ENCODE measurements at places on chromosomes 12 and 14.
A peak's percentile ranks its signal among the peaks of the same experiment; 100 is the strongest.

DNA sequence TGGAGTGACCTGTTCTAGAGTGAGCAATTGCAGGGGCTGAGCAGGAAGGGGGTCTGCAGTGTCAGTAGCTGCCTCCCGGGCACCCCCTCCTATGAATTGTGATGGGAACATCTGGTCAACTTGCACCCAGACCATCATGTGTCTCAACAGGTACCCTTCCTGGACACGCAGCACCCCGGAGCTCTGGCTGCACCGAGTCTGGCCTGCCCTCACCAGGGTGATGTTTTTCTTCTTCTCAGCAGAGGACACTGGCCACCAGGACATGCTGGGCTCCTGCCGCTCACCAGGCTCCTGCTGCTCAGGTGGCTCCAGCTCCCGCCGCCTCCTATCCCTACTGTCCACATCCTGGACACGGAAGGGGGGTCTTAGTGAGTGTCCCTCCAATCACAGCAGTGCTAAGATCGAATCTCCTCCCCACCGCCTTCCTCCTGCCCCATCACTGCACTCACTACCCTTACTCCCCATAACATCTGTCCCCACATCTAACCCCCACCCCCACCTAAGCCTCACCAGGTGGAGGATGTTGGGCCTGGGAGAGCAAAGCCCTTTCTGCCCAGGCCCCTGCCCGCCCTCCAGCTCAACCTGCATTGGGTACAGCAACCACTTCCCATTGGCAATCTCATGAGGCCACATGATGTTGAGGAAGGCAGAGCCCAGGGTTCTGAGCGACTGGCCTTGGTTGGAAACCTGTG, 14.9 kb downstream of the ITGA7 start:
- no peak for ATAC-seq

GRCh38 chr14:68297876-68298468, 478.4 kb downstream of the RAD51B start:
- ATAC-seq, result no peak

- peak; percentile 61 for ATAC-seq
These were observed 144.6 kb downstream of the GCH1 start for GRCh38 chr14:54758041-54758440.

- ATAC-seq, result no peak
These were observed 232.2 kb downstream of the EMP1 start for GRCh38 chr12:13428538-13429265.

DNA sequence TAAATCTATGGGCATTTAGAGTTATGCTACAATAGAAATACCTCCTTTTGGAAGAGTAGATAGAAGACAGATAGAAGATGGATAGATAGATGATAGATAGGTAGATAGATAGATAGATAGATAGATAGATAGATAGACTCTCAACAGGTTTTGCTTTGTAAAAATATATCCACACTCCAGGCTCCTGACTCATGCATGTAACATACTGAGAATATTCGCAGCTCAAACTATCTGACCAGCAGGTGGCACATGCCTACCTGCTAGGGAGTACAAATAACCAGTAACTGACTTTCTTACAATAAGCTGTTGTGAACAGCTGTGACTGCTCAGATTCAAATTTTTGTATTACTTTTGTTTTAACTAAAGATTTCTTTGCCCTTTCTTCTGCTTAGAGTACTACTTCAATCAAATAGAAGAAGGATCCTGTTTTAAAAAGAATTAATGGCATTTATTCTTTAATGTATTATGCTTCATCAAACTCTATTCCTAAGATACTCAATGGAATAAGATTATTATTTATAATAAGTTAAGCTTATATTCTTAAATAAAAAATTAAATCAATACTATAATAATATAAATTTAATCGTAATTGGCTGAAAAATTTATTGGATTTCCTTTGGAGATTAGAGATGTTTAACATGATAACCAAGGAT, 15.8 kb upstream of the CPNE8 start:
- peak; percentile 82 for ATAC-seq

- no peak for ATAC-seq
These were observed 383.2 kb upstream of the ATP2B1 start for GRCh38 chr12:90091809-90092208.

- ATAC-seq, result peak; percentile 12
These were observed 16.4 kb upstream of the RNASE4 start for GRCh38 chr14:20667957-20668356.

GRCh38 chr12:117334855-117335587, 26.4 kb downstream of the NOS1 start:
- ATAC-seq, result peak; percentile 26

DNA sequence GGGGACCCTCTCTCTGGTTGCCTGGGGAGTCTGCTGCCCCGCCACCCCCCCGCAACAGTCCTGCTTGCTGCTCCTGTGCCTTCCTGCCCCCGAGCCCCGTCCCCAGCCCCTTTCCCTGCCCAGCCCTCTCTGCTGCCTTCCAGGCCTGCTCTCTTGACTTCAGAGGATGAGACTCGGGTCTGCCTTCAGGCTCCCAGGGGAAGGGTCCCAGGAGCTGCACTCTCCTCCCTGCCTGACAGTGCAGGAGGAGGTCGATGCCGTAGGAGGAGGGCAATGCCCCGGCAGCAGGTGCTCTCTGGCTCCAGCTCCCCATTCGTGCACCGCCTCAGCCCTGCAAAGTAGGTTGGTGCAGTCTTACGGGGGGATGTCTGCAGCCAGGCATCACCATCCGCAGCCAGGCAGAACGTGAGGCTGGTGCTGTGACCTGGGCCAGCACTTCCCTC, 185.1 kb upstream of the C14orf180 start:
- no peak for ATAC-seq

DNA sequence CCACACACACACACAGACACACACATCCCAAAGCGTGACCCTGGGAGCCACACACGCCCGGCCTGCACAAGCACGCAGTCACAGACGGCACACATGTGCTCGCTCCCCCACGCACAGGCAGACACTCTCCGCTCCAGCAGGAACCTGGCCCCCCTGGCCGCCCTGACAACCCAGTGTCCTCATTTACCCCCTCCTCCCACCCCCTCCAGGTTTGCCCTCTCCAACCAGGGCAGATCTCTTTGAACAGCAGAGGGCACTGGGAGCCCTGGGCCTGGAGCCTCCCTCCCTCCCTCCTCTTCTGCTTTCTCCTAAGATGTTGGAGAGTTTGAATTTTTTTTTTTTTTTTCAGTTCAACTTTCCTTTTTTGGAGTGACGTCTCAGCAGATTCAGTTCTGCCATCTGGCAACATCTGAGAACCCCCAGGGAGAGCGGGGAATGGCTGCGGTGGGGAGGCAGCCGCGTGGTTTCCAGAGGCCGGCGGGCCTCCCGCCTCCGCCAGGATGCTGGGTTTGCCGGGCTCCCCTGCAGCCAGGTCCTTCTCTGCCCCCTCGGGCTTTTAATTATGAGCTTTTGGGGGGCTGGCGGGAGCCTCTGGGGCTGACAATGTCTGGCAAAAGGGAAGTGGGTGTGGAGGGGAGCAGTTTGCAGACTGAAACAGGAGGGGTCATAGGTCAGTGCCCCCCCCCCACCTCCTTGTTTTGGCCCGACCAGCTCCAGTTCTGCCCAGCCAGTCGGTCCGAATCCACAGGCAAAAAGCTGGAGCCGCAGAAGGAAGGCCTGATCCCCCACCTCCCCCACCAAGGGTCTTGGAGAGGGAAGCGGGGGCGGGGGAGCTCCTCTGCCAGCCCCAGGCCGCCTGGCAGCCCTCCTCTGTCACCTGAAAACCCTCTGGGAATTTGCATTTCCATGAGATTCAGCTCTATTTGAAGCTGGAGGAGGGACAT, 1.3 kb upstream of the NCOR2 start:
- peak; percentile 29 for ATAC-seq

DNA sequence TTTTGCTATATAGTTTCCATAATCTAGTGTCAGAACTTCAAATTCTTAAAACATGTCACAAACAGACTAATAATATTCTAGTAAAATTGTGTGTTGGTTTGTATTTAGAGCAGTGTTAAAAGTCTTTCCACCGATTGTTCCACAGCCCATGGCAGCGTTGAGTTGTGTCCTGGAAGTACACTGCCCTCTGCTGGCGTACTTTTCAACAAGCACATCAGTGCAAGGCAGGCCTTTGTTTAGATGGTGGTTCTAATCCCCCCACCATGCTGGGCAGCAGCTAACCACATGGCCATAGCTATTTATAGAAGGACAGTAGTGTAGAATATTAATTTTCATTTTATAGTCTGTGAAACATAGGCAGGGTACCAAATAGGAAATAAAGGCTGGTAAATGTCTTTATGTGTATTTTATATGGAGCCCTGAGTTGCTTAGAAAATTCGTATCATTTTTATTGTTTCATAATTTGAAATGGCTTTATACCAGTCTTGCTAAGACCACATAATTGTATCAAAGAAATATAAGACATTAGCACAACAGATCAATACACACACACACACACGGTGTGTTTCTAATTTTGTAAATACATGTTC, 235.4 kb downstream of the SEC23A start:
- ATAC-seq, result peak; percentile 82

- ATAC-seq, result no peak
These were observed 1030.4 kb downstream of the TMEM121 start for GRCh38 chr14:106556665-106557289.

DNA sequence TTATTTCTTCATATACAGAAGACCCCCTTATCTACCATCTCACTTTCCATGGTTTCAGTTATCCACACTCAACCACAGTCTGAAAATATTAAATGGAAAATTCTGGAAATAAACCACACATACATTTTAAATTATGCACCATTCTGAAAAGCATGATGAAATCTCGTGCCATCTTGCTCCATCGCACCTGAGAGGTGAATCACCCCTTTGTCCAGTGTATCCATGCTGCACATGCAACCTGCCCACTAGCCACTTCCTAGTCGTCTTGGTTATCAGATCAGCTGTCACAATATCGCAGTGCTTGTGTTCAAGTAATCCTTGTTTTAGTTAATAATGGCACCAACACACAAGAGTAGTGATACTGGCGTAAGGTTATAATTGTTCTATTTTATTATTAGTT, 145.7 kb downstream of the C12orf42 start:
- no peak for ATAC-seq

- no peak for ATAC-seq
These were observed 636.4 kb downstream of the SLC16A7 start for GRCh38 chr12:60231976-60232907.

DNA sequence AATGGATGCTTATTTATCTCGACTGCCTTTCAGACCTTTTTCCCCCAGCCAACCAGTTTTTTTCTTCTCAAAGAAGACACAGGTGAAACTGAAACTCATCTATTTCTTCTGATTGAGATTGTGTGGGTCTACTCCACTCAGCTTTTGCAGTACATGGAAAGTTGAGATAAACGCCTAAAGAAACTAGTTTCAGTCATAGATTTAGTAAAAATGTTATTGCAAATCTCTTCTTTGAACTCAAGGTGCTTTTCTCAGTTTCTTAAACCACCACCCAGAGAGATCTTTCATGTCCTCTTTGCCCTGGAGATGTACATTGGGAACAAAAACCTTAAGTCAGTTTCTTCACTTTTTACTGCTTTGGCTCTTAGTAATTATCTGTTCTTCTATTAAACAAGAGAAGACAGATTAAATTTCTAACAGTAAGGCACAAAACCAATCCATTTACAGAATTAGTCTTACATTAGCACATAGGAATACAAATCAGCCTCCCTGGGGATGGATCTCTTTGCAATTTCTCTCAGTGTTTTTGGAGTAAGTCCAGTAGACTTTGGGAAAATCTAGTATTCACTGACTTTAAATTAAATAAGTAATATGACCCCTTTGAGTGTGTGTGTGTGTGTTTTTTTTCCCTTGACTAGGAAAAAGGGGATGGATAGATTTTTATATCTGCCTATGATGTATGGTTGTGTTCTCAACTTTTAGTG, 11.6 kb downstream of the FBXW8 start:
- no peak for ATAC-seq

- peak; percentile 44 for ATAC-seq
These were observed 26.1 kb upstream of the CIPC start for GRCh38 chr14:77071938-77072388.

DNA sequence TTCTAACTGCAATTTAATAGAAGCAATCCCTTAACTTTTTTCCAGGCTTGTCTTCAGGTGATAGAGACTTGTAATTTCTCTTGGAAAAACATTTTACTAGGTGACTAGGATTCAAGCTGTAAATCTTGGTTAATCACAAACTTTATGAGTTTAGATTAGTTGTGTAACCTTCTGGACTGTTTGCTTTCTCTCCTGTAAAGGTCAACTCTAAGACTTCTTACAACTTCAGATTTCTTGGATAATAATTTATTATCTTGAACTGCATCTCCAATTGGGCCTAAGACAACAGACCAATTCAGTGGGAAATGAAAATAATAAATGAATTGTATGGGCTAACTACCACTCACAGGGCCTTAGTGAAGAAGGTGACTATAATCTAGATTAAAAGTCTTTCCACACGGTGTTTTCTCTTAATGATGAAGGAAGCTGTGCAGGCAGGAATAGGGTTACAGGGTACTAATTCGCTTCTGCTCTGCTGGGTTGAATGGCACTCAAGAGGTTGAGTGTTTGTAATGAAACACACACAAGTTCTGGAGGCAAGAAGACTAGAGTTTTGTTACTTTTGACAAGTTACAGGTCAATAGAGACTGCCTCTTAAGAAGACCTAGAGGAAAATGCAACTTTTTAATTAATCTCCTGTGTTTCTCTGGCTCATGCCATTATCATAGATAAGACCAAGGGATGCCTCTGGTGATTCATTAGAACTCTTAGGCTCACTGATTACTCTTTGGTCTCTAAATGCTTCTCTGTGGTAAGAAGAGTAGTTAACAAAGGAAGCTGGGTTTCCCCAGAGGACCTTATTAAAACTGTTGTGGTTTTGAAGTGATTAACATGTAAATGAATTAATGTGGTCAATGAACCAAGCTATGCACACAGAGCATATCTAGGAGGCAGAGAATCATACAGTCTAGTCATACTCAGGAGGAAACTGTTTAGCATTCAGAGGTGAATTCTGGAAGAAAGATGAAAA, 30.0 kb upstream of the OR4E1 start:
- ATAC-seq, result no peak

- ATAC-seq, result peak; percentile 36
These were observed 53.8 kb downstream of the PEBP1 start for GRCh38 chr12:118189741-118190191.

DNA sequence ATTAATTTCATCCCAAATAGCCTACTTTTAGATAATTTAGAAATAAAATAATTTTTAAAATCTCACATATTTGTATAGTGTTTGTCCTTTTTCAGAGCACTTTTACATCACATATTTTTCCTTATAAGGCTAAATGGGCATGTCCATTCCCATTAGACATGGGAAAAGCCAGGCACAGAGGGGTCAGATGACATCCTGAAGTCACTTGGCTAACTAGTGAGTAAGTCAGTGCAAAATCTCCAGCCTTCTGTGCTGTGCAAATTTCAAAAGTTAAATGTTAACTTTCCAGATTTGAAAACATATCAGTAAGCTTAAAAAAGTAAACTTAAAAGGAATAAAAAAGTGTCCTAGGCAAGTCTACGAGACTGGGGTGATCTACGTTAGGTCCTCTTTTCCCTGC, 117.4 kb downstream of the EMP1 start:
- ATAC-seq, result no peak

All from esophagus mucosa (tissue), 1 donor.